ENCODE measurements at places on chromosomes 11 and 22.

- peak; percentile 74 for DNase-seq
Measured at GRCh38 chr11:46120346-46121300, 631 bp downstream of the PHF21A start.

- DNase-seq: peak; percentile 25
Measured at GRCh38 chr22:21587803-21588611, 20.5 kb downstream of the UBE2L3 start.

- no peak for DNase-seq
Measured at GRCh38 chr11:73284106-73284505, 12.0 kb downstream of the P2RY6 start.

DNA sequence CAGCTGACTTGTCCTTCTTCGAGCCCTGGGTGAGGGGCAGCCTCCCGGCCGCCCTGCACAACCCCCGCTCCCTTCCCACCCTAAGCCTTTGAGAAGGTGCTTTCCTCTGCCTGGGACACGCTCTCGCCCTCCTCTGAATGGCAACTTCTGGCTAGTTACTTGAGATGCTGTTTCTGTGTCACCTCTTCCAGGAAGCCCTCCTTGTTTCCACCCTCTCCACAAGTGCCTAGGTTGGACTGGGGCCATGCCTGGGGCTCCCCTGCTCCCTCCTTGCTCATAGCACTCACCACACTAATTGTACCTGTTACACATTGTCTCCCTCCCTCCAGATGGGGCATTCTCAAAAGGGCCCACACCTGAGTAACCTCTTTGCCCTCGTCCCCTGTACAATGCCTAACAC is 72.2 kb downstream of the SCUBE1 start:
- no peak for DNase-seq

GRCh38 chr11:70251659-70252321 is 18.7 kb upstream of the PPFIA1 start:
- no peak for DNase-seq

GRCh38 chr11:100674212-100674611 is 12.9 kb upstream of the ARHGAP42 start:
- no peak for DNase-seq

DNA sequence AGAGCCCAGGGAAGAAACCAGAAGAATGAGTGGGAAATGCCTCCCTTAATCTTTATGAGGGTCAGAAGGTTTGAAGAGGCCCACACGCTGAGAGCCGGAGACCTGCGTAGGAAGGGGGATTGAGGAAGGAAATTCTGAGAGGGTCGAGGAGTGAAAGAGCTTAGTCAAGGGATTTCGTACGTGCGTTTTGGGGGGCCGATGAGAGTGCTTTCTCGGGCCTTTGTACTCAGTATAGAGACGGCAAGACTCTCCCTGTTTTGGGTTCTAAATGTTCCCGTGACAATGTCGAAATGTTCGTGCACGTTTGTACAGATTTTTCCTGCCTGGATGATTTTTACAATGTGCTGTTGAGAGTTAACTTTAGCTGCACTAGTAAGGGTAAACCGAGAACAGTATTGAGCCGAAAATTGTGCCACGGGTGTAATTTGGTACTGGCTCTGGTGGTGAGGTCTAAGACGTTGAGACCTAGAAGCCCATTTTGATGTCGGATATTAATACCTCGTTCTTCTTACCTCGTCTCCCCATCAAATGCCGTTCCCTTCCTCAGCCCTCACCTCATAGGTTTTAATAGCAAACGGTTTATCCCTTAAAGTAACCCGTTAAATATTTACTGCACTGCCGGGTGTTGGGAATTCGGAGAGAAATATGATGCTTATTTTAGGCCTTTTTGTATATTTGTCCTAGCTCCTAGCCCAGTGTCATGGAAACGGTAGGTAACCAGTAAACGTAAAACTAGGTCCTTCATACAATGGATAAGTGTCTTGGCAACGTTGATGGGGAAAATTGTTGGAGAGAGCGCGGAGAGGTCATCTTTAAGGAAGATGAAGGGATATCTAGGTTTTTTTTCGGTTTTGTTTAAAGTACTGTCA is 734 bp downstream of the C11orf58 start:
- no peak for DNase-seq

GRCh38 chr11:132770829-132771530 is 761.3 kb downstream of the OPCML start:
- DNase-seq: no peak

- DNase-seq: no peak
Measured at GRCh38 chr22:36065462-36065774, 36.8 kb upstream of the RBFOX2 start.

GRCh38 chr11:11584937-11585336 is 36.9 kb downstream of the GALNT18 start:
- no peak for DNase-seq

GRCh38 chr11:92269841-92270240 is 45.2 kb downstream of the FAT3 start:
- DNase-seq: no peak

- DNase-seq: no peak
Measured at GRCh38 chr11:46114378-46114777, 6.9 kb downstream of the PHF21A start.

DNA sequence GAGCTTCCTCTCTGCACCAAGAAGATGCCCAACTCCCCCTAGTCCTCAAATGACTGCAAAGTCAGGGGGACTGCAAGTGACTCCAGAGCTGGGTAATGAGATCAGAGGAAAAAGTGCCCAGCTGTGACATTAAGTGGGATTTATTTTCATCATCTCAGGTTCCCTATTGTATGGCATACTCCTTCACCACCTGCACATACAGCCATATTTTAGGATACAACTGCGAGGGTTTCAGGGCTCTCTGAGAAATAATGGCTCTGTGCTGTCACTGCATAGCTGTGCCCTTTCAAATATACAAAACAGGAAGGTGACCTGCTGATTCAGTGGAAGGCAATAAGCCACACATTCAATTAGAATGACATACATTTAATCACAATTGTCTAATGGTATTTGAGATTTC is 45.6 kb upstream of the PLET1 start:
- DNase-seq: no peak

DNA sequence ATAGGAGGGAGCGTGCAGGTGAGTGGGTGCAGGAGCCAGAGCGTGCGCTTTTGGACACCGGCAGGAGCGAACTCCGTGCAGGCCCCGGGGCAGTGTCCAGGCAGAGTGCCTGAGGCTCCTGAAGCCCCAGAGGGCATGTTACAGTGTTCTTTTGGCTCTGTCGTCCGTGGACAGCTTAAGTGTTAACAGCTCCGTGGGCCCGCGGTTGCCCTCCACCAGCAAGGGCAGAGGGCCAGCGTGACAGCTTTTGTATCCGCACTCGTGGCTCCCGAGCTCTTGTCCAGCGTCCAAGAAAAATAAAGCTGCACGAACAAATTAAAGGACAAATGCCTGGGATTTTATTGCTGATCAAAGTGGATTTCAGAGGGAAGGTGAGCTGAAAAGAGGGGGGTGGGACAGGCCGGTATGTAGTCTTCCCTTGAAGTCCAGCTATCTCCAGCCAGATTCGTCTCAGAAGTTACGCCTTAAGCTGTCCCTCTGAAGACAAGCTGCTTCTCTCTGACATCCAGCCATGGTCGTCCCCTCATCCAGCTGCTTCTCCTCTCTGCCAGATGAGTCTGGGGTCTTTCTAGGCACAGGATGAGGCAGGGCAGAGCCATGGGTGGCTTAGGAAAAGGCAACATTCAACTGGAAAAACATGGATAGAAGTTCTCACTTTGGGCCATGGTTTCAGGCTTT is 968 bp upstream of the TMEM109 start:
- DNase-seq: no peak

DNA sequence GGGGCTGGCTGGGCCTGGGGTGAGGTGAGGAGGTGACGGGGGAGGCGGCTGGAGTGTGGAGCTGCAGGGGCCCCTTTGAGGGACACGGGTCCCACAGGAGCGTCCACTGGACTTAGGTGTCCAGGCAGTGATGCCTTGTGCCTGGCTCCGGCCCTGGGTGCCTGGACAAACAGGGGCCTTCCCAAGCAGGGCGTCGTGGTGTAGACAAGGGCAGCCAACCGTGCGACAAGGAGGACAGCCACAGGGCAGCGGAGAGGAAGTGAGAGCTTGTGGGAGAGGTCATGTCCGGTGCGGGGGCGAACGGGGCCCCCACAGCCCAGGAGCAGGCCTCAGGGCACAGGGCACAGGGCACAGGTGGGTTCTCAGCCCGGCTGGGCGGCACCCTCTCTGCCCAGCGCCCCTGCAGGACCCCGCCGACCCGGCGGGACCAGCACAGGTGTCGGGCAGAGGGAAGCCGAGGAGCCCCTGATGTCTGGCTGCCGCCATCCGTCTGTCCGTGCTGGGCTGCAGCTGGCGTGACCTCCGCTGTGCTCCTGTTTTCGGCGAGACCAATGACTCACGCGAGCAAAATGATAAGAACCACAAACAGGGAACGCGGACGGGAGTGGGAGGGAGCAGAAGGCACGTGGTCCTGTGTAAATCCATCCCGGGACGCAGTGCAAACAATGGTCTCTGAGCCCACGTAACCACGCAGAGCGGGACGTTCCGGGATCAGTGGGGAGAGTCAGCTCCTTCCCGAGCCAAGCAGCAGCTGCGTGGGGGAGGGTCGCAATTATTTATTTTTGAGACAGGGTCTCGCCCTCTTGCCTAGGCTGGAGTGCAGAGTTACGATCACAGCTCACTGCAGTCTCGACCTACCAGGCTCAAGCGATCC is 49.1 kb upstream of the A4GALT start:
- peak; percentile 84 for DNase-seq

GRCh38 chr11:67024410-67024809 is 1.5 kb downstream of the SYT12 start:
- DNase-seq: peak; percentile 57

- no peak for DNase-seq
Measured at GRCh38 chr11:76742902-76743301, 40.3 kb upstream of the TSKU start.

GRCh38 chr11:77392842-77393241 is 81.1 kb downstream of the PAK1 start:
- DNase-seq: no peak

- DNase-seq: no peak
Measured at GRCh38 chr22:34845391-34845790, 220.6 kb upstream of the ISX start.

DNA sequence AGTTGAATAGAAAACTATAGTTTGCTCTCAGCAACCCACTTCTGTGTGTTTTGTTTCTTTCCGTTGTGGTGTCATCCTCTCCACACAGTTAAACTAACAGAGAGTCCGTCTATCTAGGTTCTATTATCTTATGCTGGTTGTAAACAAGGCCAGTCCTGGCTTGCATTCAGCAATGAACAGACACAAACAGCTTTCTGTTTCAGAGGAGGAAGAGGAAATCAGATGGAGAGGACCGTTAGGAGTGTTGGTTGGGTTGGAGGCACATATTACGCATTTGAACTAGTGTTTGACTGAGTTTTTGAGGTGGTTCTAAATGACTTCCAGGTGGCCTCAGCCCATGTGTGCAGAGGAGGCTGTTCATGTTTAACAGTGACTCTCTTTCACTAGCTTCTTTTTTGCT is 129.5 kb upstream of the SORL1-AS1 start:
- no peak for DNase-seq

DNA sequence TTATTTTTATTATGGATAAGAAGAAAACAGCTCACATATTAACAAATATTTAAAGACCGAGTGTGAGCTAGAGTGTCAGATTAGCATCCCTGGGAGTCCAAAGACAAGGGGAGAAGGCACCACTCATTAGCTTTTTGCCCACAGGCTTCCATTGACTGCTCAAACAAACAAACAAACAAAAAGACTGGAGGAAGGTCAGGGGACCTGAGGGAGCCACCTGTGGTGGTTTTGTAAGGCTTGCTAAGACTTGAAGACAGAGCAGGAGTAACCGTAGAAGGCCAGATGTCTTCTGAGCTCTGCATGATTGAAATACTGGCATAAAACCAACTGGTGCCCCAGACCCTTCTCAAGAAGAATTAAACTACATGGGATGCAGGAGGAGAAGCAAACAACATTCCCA is 395.2 kb upstream of the CNTN5 start:
- DNase-seq: no peak

DNA sequence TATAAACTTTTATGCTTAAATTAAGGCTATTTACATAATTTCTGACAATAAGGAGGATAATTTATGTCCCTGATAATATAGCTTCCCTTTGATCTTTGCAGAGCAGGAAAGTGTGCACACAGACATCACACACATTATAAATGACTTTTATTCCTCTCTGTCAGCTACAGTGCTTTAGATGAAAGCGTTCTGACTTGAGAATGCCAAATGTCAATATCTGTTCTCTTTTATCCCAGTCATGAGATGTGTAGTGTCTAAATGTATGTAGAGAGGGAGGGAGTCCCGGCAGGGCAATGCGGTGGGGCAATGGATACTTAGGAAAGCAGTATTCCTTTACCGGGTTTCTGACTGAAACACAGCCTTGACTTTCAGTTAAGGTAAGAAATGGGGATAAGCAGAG is 225.4 kb upstream of the CHORDC1 start:
- no peak for DNase-seq

GRCh38 chr11:70502677-70503467 is 104.5 kb downstream of the CTTN start:
- no peak for DNase-seq

- no peak for DNase-seq
Measured at GRCh38 chr11:85313741-85314140, 313.4 kb downstream of the DLG2 start.

DNA sequence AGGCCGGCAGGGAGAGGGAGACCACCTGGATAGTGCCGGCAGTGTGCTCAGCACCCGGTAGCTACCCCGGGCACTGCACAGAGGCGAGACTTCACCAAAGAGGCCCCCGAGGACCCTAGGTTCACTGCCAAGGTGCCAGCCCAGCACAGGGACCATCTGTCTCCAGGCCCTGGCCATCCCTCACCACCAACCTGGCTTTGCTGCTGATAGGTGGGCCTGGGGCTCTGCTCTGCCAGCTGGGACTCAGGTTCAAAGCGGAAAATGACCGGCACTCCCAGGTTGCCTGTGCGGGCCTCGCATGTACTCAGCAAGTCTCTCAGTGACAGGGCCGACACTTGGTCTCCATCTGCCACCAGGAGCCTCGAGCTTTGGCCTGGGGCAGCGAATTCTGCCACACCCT is 812.2 kb downstream of the BRD1 start:
- DNase-seq: no peak

DNA sequence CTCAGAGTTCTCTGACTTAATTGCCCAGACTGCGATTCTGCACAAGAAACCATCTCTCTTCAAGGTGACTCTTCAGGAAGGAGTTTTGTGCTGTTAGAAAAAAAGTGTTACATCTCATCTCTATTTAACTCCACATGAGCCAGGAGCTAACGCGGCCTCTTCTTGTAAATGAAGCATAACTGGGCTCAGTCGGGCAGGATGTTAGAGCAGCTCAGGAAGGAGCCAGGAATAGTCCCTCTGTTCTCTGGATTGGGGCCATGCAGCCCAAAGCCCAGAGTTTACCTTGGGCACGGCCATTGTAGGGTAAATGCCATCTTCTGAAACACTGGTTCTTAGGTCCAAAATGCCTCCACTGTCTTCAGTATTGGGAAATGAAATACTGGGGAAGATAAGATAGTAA is 760.6 kb downstream of the OPCML start:
- no peak for DNase-seq

- DNase-seq: no peak
Measured at GRCh38 chr11:12860827-12861226, 148.3 kb upstream of the RASSF10 start.

GRCh38 chr22:38177926-38178604 is 3.6 kb downstream of the PLA2G6 start:
- peak; percentile 94 for DNase-seq

GRCh38 chr11:33700502-33701271 is at the start of gene C11orf91:
Gene C11orf91 (minus strand): TSS chr11:33700826. CDS start chr11:33700740, 86 bp downstream.
- DNase-seq: peak; percentile 97

- DNase-seq: no peak
Measured at GRCh38 chr11:116896211-116896610, 58.8 kb upstream of the APOA1 start.

- no peak for DNase-seq
Measured at GRCh38 chr11:57641011-57641807, 8.5 kb downstream of the YPEL4 start.

GRCh38 chr11:9341638-9342178 is 27.3 kb upstream of the TMEM41B start:
- DNase-seq: peak; percentile 18
